Right lung (tissue), 10 donors: ENCODE measurements at places on chromosomes 5 and 9. TPM values are rescaled to one million over a fixed set of nuclear protein-coding genes. Genes with fewer than 3 reads are reported as not detected.

C5orf63 gene
- polyA plus RNA-seq = 17.6 TPM

GRCh38 chr5:19175776-19176570, 812.0 kb downstream of the CDH18 start:
- no peak for DNase-seq

GRCh38 chr9:3367185-3367584, 158.6 kb downstream of the RFX3 start:
- no peak for DNase-seq

- DNase-seq = no peak
These were observed 70.5 kb downstream of the SMIM23 start for GRCh38 chr5:171855798-171856763.
